ENCODE measurements at places on chromosomes 5 and 9. TPM values are rescaled to one million over a fixed set of nuclear protein-coding genes. Genes with fewer than 3 reads are reported as not detected.

ZNF474 gene
- 0.16 TPM for total RNA-seq

IL33 gene
- total RNA-seq: 83.6 TPM

SHOC1 gene
- total RNA-seq: not detected

GCNT1 gene
- 14.7 TPM for total RNA-seq

MEGF9 gene
- total RNA-seq: 7.9 TPM

CDC20B gene
- total RNA-seq: 0.09 TPM

QRFP gene
- not detected for total RNA-seq

PKN3 gene
- 0.79 TPM for total RNA-seq

UGT3A1 gene
- total RNA-seq: not detected

PWWP2A gene
- total RNA-seq: 10.7 TPM

PCDHB6 gene
- 0.16 TPM for total RNA-seq

Data from bronchial smooth muscle cell (primary cell).